Stimulated activated CD8-positive, alpha-beta memory T cell treated with anti-CD3 and anti-CD28 coated beads, Interleukin-4, amount 100 ng/mL, for 1 hour (primary cell): ENCODE measurements at places on chromosomes 4 and X.

GRCh38 chrX:2928191-2928582 lies 952 bp downstream of the ARSD start:
- DNase-seq = no peak

- no peak for DNase-seq
Measured at GRCh38 chr4:60948008-60948407, 252.1 kb upstream of the ADGRL3 start.

DNA sequence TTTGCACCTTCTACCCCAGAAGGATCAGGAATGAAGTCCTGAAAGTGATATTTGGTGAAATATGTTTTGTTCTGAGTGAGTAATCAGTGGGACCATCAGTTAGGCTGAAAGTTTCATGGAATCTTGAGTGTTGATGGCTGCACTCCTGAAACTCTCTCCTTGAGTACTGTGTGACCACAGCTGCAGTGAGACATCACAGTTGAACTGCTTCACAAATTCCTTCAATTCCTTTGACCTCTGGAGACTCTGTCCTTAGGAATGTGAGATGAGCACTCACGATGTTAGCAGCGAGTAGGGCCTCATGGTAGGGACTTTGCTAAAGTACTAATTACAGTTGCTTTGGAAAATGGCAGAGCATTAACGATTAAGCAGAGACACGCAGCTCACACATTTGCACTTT lies 142.9 kb upstream of the SLC4A4 start:
- DNase-seq = no peak

GRCh38 chrX:96407981-96408380 lies 276.7 kb upstream of the DIAPH2 start:
- DNase-seq = no peak

- no peak for DNase-seq
Measured at GRCh38 chrX:110588164-110588563, 207.5 kb downstream of the CHRDL1 start.

DNA sequence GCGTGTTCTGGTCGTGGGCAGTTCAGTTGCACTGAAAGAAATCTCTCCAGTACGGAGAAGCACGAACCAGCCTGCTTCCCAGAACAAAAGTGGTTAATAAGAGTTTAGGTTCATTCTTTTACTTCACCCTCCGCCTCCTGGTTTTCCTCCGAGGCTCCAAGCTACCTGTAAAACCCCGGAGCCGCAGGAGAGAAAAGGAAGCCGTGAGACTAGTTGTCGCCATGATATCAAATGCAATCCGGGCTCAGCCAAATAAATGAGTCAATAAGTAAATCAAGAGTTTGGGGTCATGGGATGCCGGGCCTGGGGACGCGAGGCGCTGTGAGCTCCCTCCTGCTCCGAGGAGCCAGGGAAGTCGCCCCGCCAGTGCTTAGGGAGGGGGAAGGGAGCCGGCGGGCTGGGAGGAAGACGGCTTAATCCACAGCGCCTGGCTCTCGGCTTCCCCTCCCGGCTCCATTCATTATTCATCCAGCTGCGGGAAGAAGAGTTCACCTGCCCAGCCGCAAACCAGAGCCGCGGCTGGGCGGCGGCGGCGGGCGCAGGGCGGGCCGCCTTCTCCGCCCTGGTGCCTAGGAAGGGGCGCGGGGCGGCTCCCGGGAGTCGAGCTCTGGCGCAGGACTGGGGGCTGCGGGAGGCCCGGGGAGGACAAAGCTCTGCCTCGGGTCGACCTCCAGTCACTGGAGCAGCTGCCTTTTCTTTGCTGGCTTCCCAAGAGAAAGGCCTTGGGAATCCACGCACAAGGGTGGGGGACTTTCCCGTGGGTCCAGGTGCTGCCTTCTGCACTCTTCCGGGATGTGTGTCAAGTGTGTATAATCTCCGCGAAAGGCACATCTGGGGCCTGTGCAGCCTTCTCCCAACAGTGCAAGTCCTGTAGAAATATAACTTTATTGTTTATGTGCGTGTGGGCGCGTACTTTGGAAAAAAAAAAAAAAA lies 1.7 kb downstream of the FRAS1 start:
- DNase-seq = no peak

- no peak for DNase-seq
Measured at GRCh38 chr4:174549721-174550120, 27.4 kb upstream of the HPGD start.

DNA sequence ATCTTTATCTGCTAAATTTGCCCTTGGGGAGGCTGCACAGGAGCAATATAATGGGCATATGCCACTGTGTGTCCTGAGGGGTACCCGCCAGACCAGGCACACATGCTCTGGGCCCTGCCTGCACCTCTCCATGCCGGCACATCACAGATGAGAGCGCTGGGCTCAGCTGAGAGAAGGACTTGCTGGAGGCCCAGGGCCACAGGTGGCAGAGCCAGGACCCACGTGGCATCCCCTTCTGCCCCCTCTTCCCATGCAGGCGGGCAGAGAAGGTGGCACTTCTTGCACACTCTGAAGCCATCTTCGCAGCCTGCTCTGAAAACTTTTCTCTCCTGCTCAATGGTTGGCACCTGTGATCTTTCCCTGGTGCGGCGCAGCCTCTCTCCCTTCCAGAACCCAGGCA lies 20.1 kb downstream of the CPZ start:
- DNase-seq = no peak

DNA sequence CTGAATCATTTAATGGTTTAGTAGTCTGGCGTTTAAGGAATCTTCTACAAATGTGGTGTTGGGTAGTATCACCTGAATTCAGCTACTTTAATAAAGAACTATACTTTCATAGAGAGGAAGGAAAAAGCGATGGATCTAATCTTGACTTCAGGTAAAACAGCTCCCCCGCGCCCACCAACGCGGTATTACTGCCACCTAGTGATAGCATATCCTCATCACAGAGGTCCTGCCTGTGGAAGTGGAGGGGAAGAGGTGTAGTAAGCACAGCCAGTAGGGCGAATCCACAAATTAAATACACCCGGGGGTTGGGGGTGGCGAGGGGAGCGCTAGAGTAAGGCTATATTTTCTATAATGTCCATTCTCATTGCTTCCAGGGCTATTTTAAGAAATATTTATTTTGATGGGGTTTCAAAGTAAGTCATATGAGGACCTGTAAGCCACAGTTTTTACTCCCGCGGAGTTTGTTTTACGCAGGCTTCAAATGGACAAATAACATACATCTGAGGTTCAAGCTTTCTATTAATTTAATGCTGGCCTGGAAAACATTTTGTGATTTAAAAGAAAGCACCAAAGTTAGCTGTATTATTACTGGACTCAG lies 8.3 kb upstream of the DAPP1 start:
- no peak for DNase-seq

DNA sequence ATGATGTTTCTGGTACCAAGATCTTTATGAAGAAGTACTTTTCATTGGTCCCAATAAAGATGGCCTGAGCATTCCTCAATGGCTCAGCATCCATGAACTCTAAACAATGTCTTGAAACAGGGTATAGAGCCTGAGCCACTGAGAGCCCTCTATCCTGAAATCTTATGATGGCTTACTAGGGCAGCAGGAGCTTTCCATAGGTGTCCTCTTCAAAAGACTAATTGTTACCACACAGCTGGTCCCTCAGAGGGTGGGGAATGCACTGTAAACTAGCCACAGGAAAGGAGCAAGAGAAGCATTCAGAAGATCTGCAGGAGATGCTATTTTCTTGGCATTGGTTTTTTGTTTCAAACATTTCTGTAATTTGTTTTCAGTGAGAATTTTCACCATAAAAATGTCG lies 5.6 kb upstream of the BANK1 start:
- DNase-seq = no peak

GRCh38 chr4:66575008-66575696 lies 904.9 kb upstream of the EPHA5 start:
- no peak for DNase-seq

DNA sequence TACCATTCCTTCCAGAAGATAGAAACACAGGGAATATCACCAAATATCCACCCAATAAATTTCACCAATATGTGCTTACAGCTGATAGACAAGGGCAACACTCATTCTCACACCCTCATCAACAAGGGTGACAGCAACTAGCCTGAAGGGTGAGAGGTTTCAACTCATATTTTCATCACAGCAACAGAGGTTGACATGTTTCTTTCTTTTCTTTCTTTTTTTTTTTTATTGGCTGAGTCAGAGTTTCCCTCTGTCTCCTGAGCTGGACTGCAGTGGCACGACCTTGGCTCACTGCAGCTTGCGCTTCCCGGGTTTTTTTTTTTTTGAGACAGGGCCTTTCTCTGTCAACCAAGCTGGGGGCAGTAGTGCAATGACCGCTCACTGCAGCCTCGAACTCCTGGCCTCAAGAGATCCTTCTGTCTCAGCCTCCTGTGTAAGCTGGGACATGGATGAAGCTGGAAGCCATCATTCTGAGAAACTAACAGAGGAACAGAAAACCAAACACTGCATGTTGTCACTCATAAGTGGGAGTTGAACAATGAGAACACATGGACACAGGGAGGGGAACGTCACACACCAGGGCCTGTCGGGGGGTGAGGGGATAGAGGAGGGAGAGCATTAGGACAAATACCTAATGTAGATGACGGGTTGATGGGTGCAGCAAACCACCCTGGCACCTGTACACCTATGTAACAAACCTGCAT lies 27.5 kb upstream of the ASMTL start:
- DNase-seq = no peak
